Osteocyte (in vitro differentiated cells): ENCODE measurements at places on chromosomes 1 and 21. TPM values are rescaled to one million over a fixed set of nuclear protein-coding genes. Genes with fewer than 3 reads are reported as not detected.

DNA sequence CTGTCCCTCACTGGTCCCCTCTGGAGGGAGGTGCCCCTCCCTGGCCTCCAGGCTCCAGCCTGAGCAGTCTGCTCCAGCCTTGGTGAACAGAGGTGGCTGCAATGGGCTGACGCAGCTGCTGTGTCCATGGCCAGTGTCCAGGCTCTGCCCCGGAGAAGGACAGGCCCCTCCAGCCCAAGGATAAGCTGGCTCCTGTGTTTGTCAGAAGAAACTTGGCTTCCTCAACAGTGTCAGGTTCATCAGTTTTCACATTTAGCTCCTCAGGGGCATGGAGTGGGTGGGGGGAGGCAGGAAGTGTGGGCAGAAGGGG lies 402.8 kb downstream of the MATN1 start:
- peak; percentile 73 for DNase-seq

- no peak for DNase-seq
Observed at GRCh38 chr1:2435746-2436355, 23.5 kb upstream of the PEX10 start.

Gene LCE6A
- total RNA-seq, result not detected in 2 replicates

Gene FCMR
- total RNA-seq, result not detected in 2 replicates

Gene UTS2
- not detected in 2 replicates for total RNA-seq

DNA sequence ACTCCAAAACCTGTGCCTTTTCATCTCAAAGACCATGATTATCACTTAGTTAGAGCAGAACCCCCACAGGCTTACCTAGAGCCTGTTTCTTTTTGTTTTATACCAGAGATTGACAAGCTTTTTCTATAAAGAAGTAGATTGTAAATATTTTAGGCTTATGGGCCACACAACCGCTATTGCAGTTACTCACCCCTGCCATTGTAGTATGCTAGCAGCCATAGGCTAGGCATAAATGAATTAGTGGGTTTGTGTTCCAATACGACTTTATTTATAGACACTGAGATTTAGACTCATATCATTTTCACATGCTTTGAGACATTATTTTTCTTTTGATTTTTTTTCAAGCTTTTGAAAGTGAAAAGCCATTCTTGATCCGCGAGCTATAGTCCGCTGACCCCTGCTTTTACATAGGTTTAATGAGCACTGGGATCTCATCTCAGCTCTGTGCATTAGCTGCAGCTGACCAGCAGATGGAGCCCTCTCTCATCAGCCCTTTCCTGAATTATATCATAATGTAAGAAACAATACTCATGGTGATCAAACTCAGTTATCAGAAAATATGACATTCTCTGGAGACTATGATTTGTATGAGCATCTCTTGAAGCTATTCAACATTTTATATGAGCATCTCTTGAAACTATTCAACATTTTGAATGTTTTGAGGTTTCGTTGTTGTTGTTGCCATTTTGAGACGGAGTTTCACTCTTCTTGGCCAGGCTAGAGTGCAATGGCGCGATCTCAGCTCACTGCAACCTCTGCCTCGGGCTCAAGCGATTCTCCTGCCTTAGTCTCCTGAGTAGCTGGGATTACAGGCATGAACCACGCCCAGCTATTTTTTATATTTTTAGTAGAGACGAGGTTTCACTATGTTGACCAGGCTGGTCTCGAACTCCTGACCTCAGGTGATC lies 111.9 kb upstream of the L1TD1 start:
- DNase-seq, result no peak

DNA sequence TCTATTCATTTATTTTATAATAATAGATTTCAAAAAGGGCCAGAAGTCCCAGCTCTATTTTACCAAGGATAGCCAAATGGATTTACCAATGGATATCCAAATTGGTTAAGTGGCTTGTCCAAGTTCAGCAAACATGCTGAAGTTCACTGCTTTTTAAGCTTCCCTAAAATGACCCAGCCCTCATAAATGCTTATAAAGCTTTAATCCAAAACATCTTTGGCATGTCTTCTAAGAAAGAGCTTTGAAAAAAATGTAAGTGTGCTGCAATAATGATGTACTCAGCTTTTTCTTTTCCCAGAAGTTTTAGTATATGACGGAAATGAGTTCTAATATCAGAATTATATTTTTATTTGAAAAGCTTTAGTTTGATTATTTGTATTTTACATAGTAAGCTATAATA lies 451.5 kb upstream of the ADAMTS5 start:
- no peak for DNase-seq

Gene ADAMTS4
- total RNA-seq, result 1.2 TPM in 2 replicates

- no peak for DNase-seq
Observed at GRCh38 chr1:208309771-208310170, 65.6 kb upstream of the PLXNA2 start.

DNA sequence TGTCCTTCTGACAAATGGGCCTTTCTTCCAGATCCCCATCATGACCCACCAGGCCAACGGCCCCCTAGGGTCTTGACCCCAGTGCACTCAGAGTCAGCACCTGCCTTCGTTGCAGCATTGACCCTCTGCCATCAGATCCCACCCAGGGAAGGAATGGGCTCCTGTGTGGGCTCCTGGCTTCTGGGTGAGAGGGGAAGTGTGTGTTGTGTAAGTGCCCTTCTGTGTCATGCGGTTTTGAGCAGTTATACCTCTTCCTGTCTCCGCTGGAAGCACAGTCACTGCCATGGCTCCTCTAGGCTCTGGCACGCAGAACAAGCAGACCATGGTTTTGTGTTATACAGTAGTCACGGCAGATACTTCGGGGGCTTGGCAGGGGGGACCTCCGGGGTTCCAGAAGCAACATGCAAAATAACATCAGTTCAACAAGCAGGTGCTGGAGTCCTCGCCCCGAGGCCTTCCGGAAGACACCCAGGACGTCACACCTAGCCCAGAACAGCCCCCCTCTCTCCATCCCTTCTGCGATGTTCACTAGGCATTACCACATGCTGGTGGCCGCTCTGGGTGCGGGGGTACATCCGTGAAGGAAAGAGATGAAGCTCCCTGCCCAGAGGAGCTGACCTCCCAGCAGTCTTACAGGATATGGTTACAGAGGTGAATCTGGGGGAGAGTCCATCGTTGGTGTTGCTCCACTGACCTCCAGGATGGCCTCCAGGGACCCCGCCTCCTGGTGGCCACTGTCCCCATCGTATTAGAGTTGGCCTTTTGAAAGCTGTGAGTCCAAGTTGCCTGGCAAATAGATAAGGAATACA lies 17.4 kb upstream of the KCNAB2 start:
- no peak for DNase-seq

DNA sequence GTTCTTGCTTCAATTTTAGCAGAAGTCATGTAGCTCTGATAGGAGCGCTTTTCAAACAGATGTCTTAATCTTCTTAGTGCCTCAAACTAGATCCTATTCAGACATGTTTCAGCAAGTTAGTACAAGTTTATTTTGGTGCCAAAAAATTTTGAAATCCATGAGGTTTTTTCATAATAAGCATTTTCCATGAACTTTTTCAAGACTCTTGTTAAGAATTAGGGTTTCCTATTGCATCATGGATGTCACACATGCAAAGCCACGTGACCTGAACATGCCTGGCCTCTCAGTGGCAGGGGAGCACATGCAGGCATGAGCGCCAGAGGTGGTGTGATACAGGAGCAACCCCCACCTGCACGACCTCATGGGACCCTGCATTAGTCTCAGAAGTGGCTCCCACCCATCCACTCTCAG lies 67.6 kb downstream of the POFUT2 start:
- peak; percentile 73 for DNase-seq

DNA sequence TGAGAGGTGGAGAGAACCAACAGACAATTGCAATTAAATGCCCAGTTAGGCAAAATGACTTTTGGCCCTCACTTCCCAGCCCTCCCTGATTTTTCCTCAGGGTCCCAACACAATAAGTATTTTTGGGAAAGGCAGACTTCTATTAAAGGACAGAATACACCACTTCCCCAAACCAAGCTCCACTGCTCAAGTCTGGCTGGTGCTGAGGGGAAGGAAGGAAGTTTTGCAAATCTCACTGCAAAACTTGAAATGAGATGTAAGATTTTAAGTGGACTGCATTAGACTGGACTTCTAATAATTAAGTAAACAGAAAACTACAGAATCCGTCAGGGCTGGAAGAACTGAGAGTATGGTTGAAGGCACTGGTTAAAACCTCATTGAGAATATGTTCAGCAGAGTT lies 32.2 kb upstream of the CD1D start:
- DNase-seq, result no peak

Gene MFAP2
- total RNA-seq, result 169 and 172 TPM in 2 replicates

DNA sequence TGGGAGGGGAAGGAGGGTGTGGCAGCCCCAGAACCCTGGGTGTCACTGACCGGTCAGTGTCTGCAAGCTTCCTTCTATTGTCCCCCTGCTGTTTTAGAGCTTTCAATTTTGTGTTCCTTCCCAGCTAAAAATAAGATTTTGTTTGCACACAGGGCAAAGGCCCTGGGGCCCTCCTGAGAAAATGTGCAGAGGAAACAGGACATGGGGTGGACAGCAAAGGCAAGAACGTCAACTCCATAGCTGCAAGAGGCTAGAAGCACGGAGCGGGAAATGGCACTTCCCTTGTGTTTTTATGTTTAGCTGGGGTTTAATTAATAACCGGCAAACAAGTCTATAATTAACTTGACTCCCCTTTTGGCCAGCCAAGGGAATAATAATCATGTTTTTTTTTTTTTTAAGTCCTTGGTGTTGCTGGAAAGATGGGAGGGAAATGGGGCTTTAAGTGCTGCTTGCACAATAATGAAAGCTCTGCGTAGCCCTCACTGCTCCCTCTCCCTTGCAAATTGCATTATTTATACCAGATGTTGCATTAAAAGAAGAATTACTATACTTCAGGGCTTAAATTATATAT lies 261.4 kb upstream of the USP24 start:
- no peak for DNase-seq

Gene FLG2
- total RNA-seq, result not detected in 2 replicates

DNA sequence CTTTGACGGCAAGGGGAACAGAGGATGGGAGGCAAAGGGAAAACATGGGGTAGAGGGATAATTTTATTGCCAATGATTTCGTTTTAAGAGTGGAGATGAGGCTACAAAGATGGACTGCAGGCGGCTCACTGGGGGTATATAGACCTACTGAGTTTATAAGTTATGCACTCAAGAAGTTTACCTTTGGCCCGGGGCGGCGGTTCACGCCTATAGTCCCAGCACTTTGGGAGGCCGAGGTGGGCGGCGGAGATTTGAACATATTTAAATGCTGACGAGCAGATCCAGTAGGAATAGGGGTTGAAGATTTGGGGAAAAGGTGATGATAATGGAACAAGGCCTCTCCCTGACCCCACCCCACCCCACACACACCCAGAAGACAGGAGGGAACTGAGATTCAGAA lies 8.1 kb upstream of the SLAMF9 start:
- no peak for DNase-seq

Gene DCDC2B
- total RNA-seq, result not detected in 2 replicates

DNA sequence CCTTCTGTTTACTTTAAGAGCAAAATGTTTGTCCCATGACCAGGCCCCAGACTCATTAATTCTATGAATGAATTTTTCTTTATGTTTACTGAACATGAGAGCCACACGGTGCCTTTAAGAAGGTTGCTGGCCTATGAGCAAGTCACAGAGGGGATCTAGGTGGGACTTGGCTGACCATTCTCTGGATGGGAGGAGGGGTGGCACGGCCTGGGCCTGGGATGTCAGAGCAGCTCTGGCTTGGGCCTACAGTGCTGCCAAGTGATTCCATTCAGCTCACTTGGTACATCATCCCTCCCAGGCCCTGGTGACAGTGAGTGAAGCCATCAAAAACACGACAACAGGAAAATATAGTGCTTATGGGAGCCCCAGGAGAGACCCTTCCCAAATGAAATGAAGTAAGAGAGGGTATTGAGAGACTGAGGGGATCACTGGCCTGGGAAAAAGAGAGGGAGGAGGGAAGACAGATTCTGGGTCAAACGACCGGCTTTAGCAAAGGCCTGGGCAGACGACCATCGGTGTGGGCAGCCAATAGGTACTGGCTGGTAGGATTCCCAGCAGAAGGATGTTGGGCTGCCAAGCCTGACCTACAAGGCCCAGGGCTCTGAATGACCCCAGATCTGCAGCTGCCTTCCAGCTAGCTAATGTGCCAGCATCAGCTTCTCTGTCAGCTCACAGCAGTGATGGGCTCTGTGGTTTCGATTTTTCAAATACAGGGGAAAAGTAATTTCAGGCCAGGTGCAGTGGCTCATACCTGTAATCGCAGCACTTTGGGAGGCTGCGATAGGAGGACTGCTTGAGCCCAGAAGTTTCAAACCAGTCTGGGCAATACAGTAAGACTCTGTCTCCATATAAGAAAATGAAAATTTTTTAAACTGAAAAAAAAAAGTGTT lies 3.3 kb downstream of the TMEM53 start:
- DNase-seq, result no peak

Gene CRYAA
- not detected in 2 replicates for total RNA-seq

DNA sequence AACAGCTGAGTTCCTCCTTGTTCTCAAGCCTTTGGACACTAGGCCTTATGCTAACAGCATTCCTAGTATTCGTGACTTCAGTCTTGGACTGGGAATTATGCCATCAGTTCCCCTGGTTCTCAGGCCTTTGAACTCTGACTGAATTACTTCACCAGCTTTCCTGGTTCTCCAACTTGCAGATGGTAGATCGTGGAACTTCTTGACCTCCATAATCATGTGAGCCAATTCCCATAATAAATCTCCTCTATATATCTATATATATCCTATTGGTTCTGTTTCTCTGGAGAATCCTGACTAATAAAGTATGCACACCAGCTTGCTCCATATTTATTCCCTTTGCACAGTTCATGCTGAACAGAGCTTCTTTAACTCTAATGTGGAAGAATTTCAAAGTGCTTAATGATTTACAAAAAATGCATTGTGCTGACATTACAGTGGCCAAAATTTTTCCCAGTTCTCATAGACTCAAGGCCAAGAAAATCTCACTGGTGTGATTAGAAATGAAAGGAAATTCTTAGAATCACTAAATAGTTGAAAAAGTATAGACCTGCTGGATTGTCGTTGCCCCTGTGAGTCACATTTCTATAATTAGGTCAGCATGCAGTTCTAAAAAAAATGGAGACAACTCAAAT lies 462.9 kb upstream of the ADAMTS5 start:
- DNase-seq, result no peak

- DNase-seq, result no peak
Observed at GRCh38 chr1:50516056-50516455, 92.8 kb upstream of the DMRTA2 start.

- DNase-seq, result no peak
Observed at GRCh38 chr1:76209238-76209637, 134.7 kb downstream of the ST6GALNAC3 start.

Gene CA14
- not detected in 2 replicates for total RNA-seq

DNA sequence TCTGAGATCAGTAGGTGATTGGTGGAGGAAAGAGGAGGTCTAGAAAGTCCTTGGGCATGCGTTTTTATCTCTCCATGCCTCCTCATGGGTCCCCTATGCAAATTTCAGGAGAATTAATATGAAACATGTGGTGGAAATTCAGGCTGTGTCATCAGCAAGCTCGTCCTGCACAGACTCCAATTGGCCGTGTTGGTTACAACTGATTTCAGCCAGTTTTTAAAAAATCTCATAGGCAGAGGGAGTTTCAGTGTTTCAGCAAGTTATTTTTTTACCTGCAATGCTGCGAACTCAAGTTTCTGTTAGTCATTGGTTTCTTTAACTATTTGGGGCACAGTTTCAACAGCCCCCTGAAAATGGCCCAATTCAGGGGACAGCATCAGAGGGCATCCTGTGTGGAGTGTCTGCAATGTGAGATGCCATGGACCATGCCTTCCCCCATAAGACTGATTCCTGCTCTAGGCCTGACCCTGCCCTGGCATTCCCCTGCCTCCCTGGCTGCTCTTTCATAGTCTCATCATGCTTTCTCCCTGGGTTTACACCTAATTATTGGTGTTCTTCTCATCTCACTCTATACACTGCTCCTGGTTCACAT lies 59.9 kb downstream of the C1orf198 start:
- DNase-seq, result peak; percentile 27

Gene C1QA
- total RNA-seq, result not detected in 2 replicates
